ENCODE measurements at places on chromosomes 5 and 9.

DNA sequence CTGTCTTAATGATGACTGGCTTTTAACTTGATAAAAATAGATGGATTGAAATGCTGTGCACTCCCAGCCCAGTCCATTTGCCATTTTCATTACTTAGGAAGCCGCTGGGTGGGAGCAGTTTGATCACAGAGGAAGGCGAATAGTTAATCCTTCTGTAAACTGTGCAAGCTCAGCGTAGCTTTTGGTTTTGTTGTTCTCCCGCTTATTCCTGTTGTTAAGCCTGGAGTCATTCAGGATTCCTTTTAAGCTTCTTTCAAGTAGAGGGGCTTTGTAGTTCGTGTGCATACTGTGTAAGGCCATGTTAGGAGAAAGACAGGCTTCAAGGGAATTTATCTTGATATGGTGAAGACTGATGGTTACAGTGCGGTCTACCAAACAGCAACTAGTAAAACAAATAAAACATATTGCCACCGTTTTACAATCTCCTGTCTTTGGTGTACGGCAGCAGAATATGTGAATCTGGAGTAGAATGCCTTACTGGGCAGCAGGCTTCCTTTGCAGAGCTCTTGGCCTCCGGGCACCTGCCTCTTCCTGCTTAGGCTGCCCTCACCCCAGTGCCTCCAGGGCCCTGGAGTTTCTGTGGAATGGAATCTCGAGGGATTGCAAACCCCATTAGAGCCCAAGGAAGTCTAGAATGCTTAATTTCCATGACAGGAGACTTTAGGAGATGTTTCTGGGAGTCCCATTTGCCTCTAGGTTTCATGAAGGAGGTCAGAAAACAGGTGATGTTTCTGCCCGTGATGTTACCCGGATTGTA is 141.4 kb downstream of the TRIO start:
- DNase-seq = no peak

DNA sequence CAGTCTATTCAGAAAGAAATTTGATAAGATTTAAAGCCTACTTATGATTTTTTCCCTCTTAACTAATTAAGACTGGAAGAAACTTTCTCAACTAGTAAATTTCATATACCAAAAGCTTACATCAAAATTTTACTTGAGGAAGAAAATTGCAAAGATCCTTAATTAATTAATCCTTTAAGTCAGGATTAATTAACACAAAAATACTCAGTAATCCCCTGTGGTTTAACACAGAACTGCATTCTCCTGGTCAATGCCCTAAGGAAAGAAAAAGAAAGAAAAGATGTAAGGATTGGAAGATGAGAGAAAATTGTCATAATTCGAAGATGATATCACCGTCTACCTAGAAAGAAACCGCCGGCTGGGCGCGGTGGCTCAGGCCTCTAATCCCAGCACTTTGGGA is 17.3 kb upstream of the RUFY1 start:
- no peak for DNase-seq

- DNase-seq = no peak
Measured at GRCh38 chr5:80985600-80986228, 25.6 kb downstream of the RASGRF2 start.

DNA sequence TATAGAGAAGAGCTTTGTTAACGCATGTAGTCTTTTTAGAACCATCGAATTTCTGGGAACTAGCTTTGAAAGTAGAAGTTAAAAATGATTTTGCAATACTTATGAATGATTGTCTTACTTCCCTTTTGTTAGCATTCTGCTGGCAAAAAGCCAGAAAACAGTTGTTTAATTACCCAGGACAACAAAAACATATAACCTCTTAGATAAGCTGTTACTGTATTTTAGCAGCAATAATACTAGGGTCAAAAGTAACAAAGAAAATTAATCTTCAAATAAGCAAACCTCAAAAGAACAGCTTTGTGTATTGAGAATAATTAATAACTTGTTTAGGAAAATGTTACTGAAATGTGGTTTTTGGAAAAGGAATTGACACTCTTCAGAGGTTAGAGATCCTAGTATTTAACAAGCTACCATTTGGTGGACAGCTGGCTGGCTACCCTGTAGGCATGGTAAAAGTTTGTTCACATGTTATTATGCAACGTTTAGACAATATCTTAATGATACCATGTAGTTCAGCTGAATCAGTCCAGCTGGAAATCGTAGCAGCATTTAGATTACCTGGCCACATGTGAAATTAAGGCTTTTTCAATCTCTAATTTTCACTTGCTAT is 3.8 kb downstream of the FGF10 start:
- DNase-seq = peak; percentile 40
